IPS DF 19.7 (cell line): ENCODE measurements at places on chromosomes 13 and 19.

- no peak for DNase-seq
Measured at GRCh38 chr13:99516153-99516929, 15.1 kb downstream of the TM9SF2 start.

DNA sequence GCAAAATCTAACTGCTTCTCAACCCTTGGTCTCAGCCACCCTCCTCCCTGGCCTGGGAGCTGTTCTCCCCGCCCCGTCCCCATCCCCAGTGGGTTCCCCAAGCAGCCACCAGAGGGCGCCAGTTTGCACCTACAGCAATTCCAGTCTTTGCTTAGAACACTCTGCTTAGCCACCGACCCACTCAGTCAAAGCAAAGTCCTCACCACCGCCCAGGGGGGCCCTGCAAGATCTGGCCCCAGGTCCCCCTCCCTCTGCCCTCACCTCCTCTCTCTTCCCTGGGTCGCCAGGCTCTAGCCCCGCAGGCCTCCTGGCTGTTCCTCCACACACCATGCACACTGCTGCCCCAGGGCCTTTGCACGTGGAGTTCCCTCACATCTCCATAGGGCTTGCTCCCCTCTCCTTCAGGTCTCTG, 12.4 kb downstream of the TMEM143 start:
- DNase-seq, result no peak

GRCh38 chr13:90830782-90831181, 516.7 kb upstream of the MIR17HG start:
- DNase-seq, result no peak

- no peak for DNase-seq
Measured at GRCh38 chr19:46466536-46467196, 4.7 kb downstream of the PNMA8A start.

- no peak for DNase-seq
Measured at GRCh38 chr13:99988529-99989275, 7.1 kb downstream of the ZIC2 start.

DNA sequence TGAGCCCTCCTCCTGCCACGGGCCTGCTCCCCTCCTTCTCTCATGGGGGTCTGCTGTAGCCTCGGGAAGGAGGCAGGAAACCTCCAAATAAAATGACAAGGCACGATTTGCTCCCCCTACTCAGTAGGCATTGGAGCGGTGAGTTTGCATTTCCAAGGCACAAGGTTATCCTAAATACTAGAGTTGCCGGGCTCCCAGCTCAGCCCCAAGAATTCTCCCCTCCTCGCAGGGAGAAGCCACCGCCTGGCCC, 1.5 kb downstream of the CEBPA start:
- no peak for DNase-seq

- no peak for DNase-seq
Measured at GRCh38 chr13:44400736-44401135, 27.1 kb downstream of the SERP2 start.

DNA sequence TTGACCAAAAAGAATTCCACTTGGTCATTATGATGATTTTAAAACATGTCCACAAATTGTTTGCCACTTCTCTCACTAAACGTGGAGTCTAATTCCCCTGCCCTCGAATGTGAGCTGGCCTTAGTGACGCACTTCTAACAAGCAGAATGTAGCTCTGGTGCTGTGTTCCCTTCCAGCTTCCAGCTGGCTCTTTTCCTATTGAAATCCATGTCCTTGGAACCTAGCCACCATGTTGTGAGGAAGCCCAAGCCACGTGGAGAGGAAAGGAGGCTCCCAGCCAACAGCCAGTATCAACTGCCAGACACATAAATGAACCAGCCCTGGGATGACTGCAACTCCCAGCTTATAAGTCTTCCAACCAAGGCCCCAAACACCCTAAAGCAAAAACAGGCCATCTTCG, 23.6 kb upstream of the CEBPA start:
- DNase-seq, result no peak

DNA sequence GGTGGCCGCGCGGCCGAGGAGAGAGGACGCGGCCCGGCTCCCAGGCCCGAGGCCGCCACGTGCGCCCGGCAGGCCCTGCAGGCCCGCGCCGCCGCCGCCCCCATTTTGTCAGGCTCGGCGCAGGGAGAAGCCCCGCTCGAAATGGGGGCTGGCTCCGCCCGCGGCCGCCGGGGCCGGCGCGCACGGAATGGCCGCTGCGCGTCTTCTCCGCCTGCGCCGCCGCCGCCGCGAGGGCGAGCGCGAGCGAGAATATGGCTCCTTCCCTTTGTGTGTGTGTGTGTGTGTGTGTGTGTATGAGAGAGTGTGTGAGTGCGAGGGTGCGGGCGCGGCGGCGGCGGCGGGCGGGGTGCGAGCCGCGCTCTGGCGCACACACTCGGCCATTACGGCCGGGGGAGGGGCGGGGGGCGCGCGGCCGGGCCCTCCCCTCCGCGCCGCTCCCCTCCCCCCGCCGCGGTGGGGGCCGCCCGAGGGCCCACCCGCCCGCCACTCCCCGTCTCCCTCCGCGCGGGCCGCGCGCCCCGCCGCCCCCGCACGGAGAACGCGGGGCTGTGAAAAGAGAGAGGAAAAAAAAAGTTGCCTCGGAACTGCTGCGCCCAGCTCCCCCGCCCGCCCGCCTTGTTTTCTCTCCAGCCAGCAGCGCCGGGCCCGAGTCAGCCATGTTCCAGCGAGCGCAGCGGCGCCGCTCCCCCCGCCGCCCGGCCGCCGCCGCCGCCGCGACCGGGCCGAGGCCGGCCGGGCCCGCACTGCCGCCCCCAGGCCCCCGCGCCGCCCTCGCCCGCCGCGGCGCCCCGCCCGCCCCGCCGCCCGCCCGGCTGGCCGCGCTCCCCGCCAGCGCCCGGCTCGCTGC, 1.0 kb downstream of the HMGB1 start:
- no peak for DNase-seq

GRCh38 chr19:37334179-37335071, 36.5 kb upstream of the ZNF527 start:
- peak; percentile 85 for DNase-seq

DNA sequence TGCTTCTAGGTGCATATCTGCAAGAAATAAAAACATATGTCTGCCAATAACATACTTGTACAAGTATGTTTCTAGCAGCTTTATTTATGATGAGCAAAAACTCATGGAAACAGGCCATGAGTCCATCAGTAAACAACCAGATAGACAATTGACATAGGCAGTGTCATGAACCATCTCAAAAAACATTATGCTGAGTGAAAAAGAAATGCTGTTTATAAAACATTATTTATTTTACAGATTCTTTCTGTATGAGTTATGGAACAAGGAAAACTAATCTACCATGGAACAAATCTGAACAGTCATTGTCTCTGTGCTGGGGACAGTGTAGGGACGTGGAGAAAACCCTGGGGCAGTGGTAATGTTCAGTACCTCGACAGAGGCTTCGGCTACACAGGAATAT, 283.9 kb downstream of the UQCRFS1 start:
- DNase-seq, result no peak

- no peak for DNase-seq
Measured at GRCh38 chr19:15453091-15453578, 3.4 kb upstream of the WIZ start.

- no peak for DNase-seq
Measured at GRCh38 chr13:50319635-50320255, 304.5 kb downstream of the KCNRG start.

GRCh38 chr13:97938706-97939475, 14.6 kb upstream of the IPO5 start:
- DNase-seq, result no peak

GRCh38 chr19:46369817-46370216, 22.9 kb downstream of the PPP5C start:
- no peak for DNase-seq

- DNase-seq, result no peak
Measured at GRCh38 chr19:17757125-17757524, 5.8 kb downstream of the FCHO1 start.

DNA sequence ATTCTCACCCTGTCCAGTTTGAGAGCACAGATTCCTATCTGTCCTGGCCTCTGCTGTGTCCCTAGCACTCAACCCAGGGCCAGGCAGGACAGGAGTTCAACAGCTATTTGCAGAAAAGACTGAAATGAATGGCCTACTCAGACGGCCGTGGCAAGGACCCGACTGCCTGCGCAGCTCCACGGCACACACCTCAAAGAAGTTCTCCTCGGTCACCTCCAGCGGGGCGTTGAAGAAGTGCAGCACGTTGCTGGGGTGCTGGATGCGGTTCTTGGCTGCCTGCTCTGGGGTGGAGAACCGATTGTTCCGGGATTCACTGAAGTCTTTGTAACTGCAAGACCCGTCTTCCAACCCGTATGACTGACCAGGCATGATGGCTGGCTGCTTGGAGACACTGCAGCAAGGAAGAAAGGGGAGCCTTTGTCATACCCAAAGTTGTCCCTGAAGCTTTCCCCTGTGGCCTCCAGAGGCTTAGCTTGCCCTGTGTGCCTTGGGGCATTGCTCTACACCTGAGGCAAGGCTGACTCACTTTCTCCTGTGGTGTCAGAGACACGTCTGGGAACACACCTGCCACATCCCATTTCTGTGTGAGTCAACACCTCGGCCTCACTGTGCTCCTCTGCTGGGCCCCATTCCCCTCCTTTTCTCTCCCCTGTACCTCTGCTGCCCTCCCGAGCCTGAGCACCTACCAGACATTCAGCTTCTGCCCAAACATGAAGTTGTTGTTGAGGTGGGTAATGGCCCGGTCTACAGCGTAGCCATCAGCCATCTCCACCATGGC, 6.8 kb upstream of the ECH1 start:
- DNase-seq, result no peak
